ENCODE measurements at places on chromosomes 11 and 22. TPM values are rescaled to one million over a fixed set of nuclear protein-coding genes. Genes with fewer than 3 reads are reported as not detected.

The ISX gene
- not detected for total RNA-seq

The TMEM45B gene
- total RNA-seq, result not detected

The KDM4D gene
- total RNA-seq, result 0.49 TPM

The OLFML1 gene
- total RNA-seq, result 53.5 TPM

The TYR gene
- total RNA-seq, result 0.16 TPM

The KMT2A gene
- 35.8 TPM for total RNA-seq

Measured in hair follicle dermal papilla cell (primary cell).